Heart left ventricle (tissue), 16 donors: ENCODE measurements at places on chromosomes 12 and 14. TPM values are rescaled to one million over a fixed set of nuclear protein-coding genes. Genes with fewer than 3 reads are reported as not detected.

The SDR9C7 gene
- not detected for total RNA-seq

The SOAT2 gene
- not detected for total RNA-seq

The SLC8A3 gene
- total RNA-seq, result 0.23 TPM

The POC1B gene
- total RNA-seq, result 6.8 TPM

The FAM177A1 gene
- total RNA-seq, result 101 TPM
